ENCODE measurements at places on chromosomes 5 and 9. TPM values are rescaled to one million over a fixed set of nuclear protein-coding genes. Genes with fewer than 3 reads are reported as not detected.

SOX30 gene
- not detected for total RNA-seq

MCCC2 gene
- total RNA-seq, result 40.9 TPM

UBAP2 gene
- 37.1 TPM for total RNA-seq

PTPRD gene
- total RNA-seq, result 0.16 TPM

CTNNA1 gene
- 181 TPM for total RNA-seq

PCSK1 gene
- 0.29 TPM for total RNA-seq

LRRC70 gene
- total RNA-seq, result 0.32 TPM

FAM120A gene
- total RNA-seq, result 84.7 TPM

MELK gene
- 78.4 TPM for total RNA-seq

C9orf50 gene
- not detected for total RNA-seq

SCGB3A2 gene
- total RNA-seq, result not detected

C5orf63 gene
- total RNA-seq, result 3.8 TPM

RAB3C gene
- total RNA-seq, result not detected

BHMT gene
- total RNA-seq, result not detected

IGFBPL1 gene
- total RNA-seq, result 2.3 TPM

SLC22A4 gene
- total RNA-seq, result 5.0 TPM

RNF183 gene
- not detected for total RNA-seq

LCNL1 gene
- total RNA-seq, result 0.07 TPM

CCDC69 gene
- total RNA-seq, result 1.5 TPM

RGS3 gene
- total RNA-seq, result 24.5 TPM

ADAMTS16 gene
- 1.8 TPM for total RNA-seq

ADRA1B gene
- total RNA-seq, result 16.4 TPM

SLC6A7 gene
- total RNA-seq, result not detected

OLFML2A gene
- total RNA-seq, result 22.6 TPM

SLC36A2 gene
- total RNA-seq, result not detected

LAMC3 gene
- 2.1 TPM for total RNA-seq

TTC23L gene
- total RNA-seq, result not detected

SPINK9 gene
- total RNA-seq, result not detected

GABRG2 gene
- not detected for total RNA-seq

SHOC1 gene
- total RNA-seq, result not detected

CBY3 gene
- not detected for total RNA-seq

RIGI gene
- total RNA-seq, result 2.4 TPM

FCN2 gene
- total RNA-seq, result not detected

PCDHA13 gene
- 0.17 TPM for total RNA-seq

LURAP1L gene
- total RNA-seq, result 31.0 TPM

CCDC171 gene
- 0.26 TPM for total RNA-seq

BARHL1 gene
- total RNA-seq, result not detected

MAPK9 gene
- 29.0 TPM for total RNA-seq

NKD2 gene
- total RNA-seq, result 19.9 TPM

CSF1R gene
- total RNA-seq, result 0.28 TPM

ERCC8 gene
- total RNA-seq, result 19.6 TPM

UBAC1 gene
- total RNA-seq, result 38.2 TPM

PCDHGB6 gene
- 0.07 TPM for total RNA-seq

HMMR gene
- total RNA-seq, result 28.1 TPM

IL13 gene
- total RNA-seq, result not detected

LRRTM2 gene
- not detected for total RNA-seq

ROR2 gene
- total RNA-seq, result 1.6 TPM

CXCL14 gene
- total RNA-seq, result 0.10 TPM

DUSP1 gene
- 531 TPM for total RNA-seq
